ENCODE measurements at places on chromosomes 2 and 18.

GRCh38 chr2:97788986-97789644 is 75.7 kb downstream of the ZAP70 start:
- no peak for DNase-seq

- DNase-seq: no peak
Measured at GRCh38 chr2:10810202-10811161, 2.1 kb downstream of the PDIA6 start.

GRCh38 chr2:238670111-238670585 is 177.7 kb upstream of the TWIST2 start:
- no peak for DNase-seq

GRCh38 chr2:119117891-119118882 is 40.4 kb downstream of the C1QL2 start:
- no peak for DNase-seq

DNA sequence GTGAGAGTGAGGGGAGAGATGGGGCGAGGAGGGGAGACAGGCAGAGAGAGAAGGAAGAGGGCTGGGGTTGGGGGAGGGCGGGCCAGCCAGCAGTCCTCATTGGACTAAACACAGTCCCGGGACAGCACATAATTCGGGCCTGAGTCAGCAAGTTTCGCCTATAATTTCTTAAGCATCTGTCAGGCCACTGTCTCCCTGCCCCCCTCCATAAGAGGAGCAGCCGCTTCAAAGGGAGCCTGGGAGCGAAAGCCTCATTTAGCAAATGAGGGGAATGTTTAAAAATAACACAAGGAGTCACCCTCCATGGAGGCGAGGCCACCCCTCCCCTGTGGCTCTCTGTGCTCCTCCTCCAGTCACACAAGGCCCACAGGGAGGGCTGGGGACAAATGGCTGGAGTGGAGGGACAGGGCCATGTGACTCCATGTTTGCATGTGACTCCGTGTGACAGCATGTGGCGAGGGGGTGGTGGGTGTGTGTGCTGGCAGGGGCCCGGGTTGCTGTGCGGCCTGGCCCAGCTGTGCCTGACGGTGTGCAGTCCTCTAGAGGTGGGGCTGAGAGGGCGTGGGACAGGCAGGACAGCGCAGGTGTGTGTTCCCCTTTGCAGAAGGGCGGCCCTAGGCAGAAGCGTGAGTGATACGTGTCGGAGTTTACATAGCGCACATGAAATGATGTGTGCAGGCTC is 162.4 kb downstream of the CELF4 start:
- DNase-seq: no peak

DNA sequence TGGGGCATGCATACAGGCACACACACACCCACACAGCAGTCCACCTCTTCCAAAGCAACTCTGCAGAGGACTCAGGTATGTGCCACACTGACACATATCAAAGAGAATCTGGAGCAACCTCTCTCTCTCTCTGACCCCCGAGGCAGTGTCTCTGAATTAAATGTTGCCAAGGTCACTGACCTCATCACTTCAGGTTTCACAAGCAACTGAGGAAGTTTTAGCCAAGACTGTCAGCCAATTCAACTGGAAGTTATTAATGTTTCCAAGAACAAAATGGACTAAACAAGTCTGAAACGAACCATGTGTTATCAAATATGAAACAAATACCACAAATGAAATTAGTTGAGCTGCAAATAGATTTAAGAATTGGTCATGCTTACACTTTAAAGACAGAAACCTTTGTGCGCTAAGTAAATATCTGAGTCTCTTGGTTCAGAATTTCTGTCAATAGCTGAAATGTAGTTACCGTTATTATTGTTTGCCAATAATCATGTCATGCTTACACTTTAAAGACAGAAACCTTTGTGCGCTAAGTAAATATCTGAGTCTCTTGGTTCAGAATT is 86.1 kb downstream of the SLC25A12 start:
- DNase-seq: no peak

GRCh38 chr2:8059255-8059654 is 622.6 kb upstream of the ID2 start:
- no peak for DNase-seq

DNA sequence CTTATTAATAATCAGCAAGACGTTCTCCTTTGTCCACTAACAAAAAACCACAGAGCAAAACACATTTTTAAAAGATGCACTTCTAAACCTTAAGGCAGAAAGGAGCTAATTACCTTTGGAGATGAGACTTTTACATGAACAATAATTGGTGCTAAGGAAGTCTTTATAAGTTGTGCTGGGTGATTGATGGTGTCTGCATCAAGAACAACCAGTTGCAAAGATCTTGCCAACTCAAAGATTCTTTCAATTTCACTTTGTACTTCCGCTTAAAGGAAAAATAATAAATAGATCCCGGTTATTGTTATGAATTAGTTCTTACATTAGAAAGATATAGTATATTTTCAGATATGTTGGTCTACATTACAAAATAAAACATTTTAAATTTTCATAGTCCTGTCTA is 26.9 kb upstream of the ARL5A start:
- DNase-seq: no peak

- DNase-seq: no peak
Measured at GRCh38 chr2:217826520-217826919, 176.3 kb downstream of the TNS1 start.

GRCh38 chr2:43230351-43230885 is 4.0 kb upstream of the ZFP36L2 start:
- no peak for DNase-seq

- DNase-seq: no peak
Measured at GRCh38 chr18:39681061-39681460, 2115.5 kb upstream of the CELF4 start.

DNA sequence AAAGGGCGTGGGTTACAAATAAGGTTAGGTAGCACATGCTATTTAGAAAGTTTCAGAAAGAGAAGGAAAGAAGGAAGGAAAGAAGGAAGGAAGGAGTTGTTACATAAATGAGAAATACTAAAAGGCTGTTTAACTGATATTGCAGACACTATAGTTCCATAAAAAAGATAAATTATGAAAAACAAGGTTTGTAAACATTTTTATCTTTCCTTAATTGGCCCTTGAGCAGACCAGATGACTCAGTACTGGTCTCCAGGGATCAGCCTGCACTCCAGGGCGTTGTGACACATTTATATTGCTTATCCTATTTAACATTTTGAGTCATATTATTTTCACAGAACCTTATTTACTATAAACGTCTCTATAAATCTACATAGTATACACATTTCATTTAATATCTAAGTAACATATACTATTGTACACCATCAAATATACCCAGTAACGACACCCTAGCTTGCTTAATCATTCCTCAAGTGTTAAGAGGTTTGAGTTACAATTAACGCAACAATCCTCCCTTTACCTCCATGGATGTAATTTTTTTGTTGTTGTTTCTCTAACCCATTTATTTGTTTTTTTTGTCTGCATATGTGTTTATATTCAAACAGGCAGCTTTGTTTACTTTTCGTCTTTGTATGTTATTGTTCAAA is 2.8 kb upstream of the RAB31 start:
- DNase-seq: no peak

GRCh38 chr2:16318474-16319195 is 347.0 kb downstream of the CYRIA start:
- no peak for DNase-seq

GRCh38 chr2:1654696-1655374 is 89.5 kb downstream of the PXDN start:
- no peak for DNase-seq

DNA sequence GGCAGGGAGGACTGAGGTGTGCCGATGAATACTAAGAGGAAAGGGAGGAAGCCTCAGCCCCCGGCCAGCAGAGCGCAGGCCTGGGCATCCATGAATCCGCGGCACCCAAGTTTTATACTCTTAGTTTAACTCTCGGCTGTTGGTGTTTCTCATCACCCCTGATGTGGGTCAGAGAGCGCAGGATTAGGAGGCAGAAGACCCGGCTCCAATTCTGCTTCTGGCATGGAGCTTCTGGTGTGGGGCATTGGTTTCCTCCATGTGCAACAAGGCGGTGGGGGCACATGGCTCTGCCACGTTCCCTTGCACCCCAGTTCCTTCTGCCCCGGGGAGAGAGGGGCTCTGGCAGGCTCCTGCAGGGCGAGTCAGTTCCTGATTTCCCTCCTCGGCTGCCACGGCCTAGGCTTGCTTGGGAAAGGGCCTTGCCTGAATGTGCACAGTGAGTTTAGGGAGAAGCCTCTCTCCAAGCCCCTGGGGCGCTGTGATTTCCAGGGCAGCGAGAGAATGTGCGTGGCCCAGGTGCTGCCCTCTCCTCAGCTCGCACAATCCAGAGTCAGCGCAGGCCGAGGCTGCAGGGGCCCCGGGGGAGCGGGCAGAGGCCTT is 36.2 kb upstream of the DNMT3A start:
- DNase-seq: no peak

DNA sequence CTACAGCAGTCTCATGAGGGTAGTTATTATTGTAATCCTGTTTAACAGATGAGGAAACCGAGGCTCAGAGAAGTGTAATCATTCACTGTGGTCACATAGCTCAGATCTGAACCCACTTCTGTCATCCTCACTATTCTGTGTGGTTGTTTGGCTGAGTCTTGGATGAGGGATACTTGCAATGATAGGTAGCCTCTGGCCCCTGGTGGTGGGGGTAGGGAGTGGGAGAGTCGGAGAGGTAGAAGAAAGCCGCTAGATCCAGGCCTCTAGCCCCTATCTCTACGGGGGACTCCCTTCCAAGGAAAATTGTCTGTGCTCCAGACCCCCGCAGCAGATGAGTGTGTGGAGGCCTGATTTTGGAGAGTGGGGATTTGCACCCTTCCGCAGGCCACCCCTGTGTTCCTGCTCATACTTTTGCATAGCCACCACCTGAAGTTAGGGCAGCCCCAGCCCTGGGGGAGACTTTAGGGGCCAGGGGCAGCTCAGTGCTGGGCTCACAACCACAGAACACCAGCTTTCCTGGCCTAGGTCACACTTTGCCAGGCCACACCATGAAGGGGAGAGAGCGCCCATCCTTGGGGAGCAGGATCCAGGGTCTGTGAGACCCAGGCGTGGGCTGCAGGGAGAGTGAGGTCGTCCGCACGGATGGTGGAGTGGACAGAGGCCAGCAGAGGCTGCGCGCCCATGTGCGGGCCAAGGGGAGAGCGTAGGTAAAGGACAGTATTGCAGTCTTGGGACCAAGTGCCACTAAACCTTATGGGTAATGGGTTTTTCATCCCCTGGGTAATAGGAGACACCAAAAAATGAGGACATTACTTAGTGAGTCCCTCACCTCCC is 148.2 kb downstream of the GLI2 start:
- DNase-seq: no peak

GRCh38 chr2:41994233-41994637 is 53.6 kb upstream of the PKDCC start:
- no peak for DNase-seq

DNA sequence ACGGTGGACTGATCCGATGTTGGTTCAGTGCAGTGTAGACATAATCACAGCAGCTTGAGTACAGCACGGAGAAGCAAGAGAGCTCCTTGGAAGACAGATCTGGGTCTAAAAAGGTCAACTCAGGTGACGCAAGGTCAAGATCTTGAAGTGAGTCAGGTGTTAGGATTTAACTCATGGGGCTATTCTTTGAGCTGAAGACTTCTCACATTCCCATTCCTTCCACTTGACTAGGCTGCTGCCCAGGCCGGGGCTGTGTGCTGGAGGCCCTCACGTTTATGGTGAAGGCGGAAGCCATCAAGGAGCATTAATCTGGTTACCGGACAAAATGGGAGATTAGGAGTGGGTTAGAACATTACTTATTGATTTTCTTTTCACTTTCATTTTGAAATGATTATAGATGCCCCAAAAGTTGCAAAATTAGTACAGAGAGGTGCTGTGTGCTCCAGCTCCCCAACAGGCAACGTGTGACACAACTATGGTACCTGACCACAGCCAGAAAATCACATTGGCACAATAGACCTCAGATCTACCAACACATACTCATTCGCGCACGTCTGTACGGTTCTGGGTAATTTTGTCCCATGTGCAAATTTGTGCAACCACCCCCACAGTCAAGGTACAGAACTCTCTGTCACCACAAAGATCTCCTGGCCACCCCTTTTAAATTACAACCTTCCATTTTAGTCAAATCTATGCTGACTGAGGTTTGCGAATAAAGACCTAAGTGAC is 77.6 kb upstream of the SEC11C start:
- DNase-seq: no peak

- no peak for DNase-seq
Measured at GRCh38 chr2:24269265-24269664, 91.1 kb downstream of the ITSN2 start.

DNA sequence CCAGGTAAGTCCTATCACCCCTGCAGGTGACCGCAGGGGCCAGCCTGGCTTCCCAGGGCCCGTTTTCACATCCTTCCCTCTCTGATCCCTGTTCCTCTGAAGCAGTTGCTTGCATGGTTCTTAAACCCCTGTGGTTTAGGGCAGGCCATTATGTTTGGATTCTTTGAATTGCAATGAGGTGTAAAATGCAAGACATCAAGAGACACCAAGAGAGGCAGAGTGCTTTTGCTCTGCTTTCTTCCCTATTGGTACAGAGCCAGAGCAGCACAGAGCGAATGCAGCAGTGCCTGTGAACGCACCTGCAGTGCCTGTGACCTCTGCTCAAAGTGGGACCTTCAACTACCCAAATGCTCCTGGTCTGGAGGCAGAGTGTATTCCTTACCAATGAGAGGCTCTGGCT is 7.6 kb downstream of the RFX8 start:
- DNase-seq: no peak

DNA sequence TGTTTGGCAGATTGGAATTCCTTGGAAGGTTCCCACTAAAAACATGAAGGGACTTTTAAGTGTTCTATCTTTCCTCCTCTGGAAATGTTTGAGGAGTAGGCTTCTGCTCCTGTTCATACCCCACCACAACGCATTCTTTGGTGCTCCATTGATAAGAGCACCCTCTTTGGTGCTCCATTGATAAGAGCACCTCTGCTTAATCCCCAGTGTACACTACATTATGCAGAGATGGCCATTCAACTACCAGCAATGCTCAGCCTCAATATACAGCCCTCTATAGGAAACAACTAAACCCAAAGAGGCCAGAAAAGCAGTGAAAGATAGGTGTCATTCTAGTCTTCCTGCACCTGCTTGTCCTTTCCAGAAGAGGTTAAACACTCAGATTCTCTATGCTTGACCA is 1.8 kb upstream of the CHAC2 start:
- DNase-seq: no peak
